Activated CD4-positive, alpha-beta memory T cell treated with anti-CD3 and anti-CD28 coated beads, Interleukin-2, amount 10 ng/mL, durations not matched to agents 7 days and 5 days (primary cell): ENCODE measurements at places on chromosomes 3 and 15.

DNA sequence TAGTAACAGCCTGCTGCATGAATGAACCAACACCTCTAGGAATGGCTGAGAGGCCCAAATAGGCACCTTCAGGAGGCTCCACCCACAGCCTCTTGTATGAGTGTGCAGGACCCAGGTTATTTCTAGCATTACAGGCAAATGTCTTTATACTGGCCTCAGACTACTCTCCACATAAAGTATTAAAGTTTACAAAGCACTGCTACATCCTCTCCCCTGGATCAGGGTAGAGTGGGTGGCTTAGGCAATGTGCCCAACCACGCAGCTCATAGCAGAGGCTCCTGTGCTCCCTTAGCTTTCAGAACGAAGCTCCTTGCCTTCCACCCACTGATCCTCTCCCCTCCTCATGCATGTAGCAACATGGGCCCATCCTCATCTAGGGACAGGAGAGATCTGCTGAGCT lies 16.3 kb downstream of the TMEM43 start:
- no peak for DNase-seq
- peaks cover 41% of the 10 kb centered on the region for H3K4me1 ChIP-seq
- peak overlapping the region; percentile 49 for H3K27ac ChIP-seq
- H3K27me3 ChIP-seq, result no peaks in the 10 kb centered on the region
- H3K4me3 ChIP-seq, result no peak overlapping the region

- no peaks in the 10 kb centered on the region for H3K27me3 ChIP-seq
- H3K4me3 ChIP-seq, result no peak overlapping the region
- peaks cover 39% of the 10 kb centered on the region for H3K36me3 ChIP-seq
- no peak for DNase-seq
These were observed 61.0 kb upstream of the RPL32 start for GRCh38 chr3:12902181-12902999.

DNA sequence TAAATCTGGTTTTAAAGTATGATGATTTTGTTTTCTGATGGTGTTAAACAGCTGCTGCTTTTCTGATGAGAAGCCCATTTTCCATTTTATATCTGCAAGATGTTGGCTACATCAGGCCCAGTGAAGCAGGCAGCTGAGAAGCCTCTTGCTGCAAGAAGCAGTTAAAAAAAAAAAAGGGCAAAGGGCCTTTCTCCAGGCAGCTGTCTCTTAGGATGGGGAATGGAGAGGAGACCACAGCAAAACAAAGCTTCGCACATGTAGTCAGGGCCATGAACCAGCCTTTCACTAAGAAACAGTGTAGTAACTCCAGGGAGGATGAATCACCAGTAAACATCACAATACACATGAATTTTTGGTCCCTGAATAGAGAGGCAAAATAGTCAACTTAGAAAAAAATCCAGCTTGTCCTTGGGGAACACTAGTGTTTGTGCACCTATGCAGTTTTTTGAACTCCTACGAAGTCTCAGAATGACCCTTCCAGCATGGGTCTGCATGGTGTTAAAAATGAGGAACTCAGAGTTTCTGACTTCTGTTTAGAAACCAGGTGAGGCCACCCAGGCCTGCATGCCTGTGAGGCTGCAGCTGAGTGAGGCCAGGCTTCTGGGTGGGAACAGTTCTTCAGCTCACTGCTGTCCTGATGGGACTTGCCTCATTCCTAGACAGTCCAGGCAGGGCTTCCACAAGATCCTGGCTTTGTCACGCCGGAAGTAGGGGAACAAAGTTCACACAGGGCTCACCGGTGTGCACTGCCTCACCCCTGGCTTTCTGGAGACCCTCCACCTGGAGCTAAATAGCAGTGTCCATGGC lies 518.7 kb downstream of the MCTP2 start:
- no peak overlapping the region for H3K4me3 ChIP-seq
- H3K4me1 ChIP-seq, result no peaks in the 10 kb centered on the region
- no peaks in the 10 kb centered on the region for H3K36me3 ChIP-seq
- DNase-seq, result no peak
- H3K27ac ChIP-seq, result no peak overlapping the region
- no peaks in the 10 kb centered on the region for H3K27me3 ChIP-seq

- H3K4me1 ChIP-seq, result peaks cover 2% of the 10 kb centered on the region
- no peak for DNase-seq
- H3K4me3 ChIP-seq, result no peak overlapping the region
- H3K27me3 ChIP-seq, result peaks cover 17% of the 10 kb centered on the region
These were observed 28.6 kb downstream of the PLD1 start for GRCh38 chr3:171781711-171782127.

DNA sequence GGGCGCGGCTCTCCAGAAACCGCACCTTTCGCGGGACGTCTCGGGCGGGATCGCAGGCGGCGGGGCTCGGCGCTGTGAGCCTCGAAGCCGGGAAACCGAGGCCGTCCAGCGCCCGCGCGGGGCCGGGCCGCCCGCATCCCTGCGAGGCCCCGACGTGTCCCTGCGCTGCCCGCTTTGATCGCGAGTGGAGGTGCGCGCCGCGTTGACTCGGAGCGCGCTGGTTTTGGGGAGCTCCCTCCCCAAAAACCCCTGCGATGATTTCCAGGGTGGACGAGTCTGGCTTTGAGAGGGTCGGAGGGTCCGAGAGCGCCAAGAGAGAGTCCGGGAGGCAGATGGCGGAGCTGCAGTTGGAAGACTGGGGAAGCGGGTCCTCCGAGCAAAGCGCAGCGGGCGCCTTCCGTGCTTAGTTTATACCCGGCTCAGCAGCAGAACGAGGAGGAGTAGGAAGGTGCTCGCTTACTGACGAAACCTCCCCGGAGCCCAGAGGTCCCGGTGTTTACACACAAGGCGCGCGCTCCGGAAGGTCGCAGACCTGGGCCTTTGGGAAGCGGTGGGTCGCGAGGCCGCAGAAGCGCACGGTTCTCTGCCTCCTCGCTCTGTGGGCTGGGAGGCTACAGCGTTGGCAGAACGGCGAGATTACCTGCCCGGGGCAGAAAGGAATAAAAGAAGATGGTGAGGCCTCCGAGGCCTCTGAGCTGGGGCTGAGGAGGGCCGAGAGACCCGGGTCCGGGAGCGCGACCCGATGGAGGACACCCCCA lies 687 bp downstream of the ALDH1A3 start:
- peaks cover 83% of the 10 kb centered on the region for H3K27me3 ChIP-seq
- no peaks in the 10 kb centered on the region for H3K36me3 ChIP-seq
- H3K4me1 ChIP-seq, result peaks cover 9% of the 10 kb centered on the region
